ENCODE measurements at places on chromosomes 12 and 14.

DNA sequence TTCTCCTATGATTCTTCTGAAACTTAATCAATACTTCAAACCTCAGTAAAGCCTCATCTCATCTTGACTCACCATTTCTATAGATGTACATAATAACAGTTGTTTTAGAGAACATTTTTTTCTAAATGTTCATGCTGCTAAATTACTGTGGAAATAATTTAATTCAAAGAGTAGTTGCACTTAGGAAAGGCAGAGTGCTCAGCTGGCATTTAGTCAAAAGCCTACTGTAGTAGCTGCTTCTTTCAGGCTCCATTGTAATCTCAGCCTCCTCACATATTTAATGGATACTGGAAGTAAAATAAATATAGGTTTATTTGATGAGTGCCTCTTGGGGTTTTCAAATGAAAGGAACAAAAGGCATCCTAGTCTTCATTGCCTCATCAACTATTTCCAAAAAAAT lies 325.0 kb downstream of the CCER1 start:
- no peak for DNase-seq

GRCh38 chr14:24944800-24945199 lies 105.1 kb downstream of the STXBP6 start:
- no peak for DNase-seq

GRCh38 chr14:101518611-101519473 lies 42.5 kb upstream of the DIO3 start:
- DNase-seq: no peak

DNA sequence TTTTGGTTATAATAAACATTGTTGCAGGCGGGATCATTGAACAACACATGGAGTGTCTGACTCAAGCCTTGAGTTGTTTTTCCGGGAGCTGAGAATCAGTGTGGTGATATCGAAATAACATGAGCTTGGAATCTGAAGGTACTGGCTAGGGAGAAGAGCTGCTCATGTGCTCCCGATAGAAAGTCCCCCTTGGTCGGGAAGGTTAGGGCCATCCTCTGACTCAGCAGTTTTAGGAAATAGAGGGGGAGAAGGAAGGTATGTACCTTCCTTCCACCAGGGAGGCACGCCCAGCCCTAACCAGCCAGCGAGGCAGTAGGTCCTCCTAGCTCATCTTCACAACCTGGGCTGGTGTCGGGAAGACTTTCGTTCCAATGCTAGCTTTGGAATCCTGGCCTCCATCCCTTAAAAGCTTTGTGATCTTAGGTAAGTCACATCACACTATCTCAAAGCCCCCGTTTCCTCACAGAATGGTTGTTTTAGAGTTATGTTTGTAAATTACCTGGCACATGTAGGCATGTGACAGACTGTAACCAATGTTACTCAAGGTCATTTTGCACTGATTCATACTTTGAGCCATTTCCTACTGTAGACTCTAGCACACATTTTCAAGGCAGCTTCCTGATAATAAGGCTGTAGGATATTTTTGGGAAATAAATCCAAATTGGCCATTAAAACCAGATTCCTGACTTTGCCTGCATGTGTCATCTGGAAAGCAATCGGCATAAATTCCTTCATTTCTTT lies 1.9 kb upstream of the RAB35 start:
- no peak for DNase-seq

- no peak for DNase-seq
Observed at GRCh38 chr12:74441872-74442271, 95.8 kb upstream of the ATXN7L3B start.

GRCh38 chr14:22314183-22314820 lies 274.7 kb downstream of the DAD1 start:
- DNase-seq: peak; percentile 16

- no peak for DNase-seq
Observed at GRCh38 chr14:101187816-101188570, 284.5 kb upstream of the RTL1 start.

DNA sequence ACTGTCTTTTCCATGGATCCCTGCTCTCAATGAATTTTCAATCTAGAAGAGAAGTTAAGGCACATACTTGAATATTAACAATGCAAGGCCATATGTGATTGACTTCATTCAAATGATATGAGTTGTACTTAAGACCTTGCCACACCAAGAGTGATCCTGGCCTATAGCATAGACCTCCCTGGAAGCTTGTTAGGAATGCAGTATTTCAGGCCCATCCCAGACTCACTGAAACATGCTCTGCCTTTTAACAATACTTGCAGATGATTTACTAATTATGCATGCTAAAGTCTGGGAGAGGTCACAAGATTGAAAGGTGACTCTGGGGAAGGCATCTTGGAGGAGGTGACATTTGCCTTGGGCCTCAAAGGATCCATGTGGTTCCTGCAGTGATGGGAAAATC lies 43.2 kb downstream of the RFX4 start:
- no peak for DNase-seq

- DNase-seq: no peak
Observed at GRCh38 chr12:117444781-117445180, 83.4 kb upstream of the NOS1 start.

- no peak for DNase-seq
Observed at GRCh38 chr14:103293465-103293864, 40.6 kb upstream of the EIF5 start.

DNA sequence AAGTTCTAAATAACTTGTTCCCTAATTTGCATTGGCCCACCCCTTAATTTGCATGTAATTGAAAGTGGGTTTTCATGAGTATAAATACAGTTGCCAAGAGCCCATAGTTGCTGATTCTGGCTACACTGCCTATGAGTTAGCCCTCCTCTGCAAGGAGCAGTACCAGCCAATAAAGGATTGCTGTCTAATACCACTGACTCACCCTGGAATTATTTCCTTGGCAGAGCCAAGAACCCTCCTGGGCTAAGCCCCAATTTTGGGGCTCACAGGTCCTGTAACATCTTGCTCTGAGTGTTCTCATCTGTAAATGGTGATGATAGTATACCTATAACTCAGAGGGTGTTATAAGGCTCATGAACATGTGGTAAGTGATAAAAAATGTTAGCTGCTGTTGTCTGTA lies 6.8 kb downstream of the TTC8 start:
- no peak for DNase-seq

DNA sequence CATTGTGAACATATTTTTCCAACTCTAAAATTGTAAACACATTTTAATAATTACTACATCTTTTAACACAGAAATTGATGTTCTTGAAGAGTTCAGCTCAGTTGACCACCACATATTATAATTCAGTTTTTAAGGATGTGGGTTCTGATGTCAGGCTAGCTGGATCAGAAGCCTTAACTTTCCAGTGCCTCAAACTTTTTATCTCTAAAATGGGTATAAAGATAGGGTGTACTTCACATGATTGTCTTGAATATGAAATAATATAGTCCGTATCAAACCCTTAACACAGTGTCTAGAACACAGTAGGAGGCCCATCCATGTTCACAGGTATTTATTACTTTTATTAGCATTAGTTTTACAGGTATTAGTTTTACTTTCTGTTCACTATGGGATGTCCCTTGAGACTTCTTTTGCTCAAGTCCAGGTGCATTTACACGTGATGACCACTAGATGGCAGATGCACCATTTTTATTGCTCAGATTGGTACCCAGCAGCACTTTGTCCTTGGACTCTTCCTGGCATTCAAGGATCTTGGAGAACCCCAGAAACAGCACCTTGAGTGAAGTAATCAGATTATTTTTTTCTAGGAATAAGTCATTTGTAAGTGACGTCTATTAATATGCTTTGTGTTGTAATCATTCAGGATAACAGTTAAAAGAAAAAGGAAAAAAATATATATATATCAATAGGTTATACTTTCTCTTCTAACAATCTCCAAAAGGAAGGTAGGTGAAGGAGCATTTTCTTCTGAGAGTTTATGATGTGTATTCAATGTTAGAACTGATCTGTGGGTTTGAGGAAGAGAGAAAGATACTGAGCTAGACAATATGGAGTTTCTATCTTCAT lies 580.2 kb downstream of the ETNK1 start:
- peak; percentile 49 for DNase-seq

- no peak for DNase-seq
Observed at GRCh38 chr14:99066378-99066777, 205.6 kb downstream of the BCL11B start.

- peak; percentile 61 for DNase-seq
Observed at GRCh38 chr12:14367040-14367661, 1.7 kb downstream of the ATF7IP start.

GRCh38 chr12:45331552-45331951 lies 115.7 kb downstream of the ANO6 start:
- DNase-seq: no peak

DNA sequence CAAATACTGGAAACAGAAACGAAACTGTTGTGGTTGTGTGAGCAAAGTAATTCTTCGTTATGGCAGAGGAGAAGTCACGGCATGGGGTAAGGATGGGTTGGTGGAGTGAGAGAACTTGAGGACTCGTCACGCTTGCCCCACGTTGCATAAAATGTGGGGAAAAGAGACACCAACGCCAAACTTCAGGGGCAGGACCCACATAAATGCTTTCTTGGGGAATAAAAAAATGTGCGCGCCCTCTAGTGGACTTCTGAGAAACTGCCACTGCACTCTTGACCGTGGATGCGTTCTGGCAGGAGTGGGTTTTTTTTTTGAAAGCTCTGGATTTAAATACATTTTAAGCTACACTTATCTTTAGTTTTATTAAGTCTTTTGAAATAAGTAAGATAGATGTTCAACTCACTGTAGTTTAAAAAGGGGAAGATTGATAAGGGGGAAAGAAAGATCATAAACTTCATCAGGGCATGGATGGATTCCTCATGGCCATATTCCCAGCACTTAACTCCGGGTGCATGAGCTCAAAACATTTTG lies 4.1 kb upstream of the IGF1 start:
- peak; percentile 56 for DNase-seq

- DNase-seq: no peak
Observed at GRCh38 chr14:105329411-105330150, 15.0 kb downstream of the PACS2 start.

DNA sequence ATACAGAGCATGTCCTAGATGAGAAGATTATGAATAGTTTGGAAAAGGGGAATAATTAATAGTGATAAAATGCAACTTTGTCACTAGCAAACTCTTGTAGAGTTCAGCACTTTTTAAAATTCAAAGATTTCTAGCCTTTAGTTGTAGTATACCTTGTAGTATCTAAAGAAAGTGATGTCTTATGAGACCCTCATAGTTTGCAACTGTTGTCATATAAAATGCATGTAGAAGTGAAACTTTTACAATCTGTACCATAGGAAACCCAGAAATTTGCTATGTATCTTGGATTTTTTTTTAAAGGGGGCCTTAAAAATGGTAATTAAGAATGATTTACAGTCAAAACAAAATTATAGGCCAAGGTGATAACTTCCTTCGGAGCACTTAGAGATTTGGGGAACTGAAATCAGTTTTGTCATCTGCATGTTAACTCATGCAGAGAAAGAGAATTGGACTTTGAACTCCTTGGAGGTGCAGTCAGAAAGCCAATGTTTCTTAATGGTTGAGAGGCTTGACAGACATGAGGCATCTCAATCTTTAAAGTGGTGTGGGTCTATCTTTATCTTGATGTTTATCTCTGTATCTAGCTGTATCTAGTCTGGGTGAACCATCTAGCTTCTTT lies 1.3 kb downstream of the LRRK2 start:
- no peak for DNase-seq

Measured in activated CD4-positive, alpha-beta T cell treated with anti-CD3 and anti-CD28 coated beads, Interleukin-2, Interleukin-4, amounts not matched to agents 100 ng/mL and 50 ng/mL, durations not matched to agents 16 hours and 8 hours (primary cell).